ENCODE measurements at places on chromosomes 16 and 17. TPM values are rescaled to one million over a fixed set of nuclear protein-coding genes. Genes with fewer than 3 reads are reported as not detected.

The C17orf50 gene
- total RNA-seq: not detected

The CMTM1 gene
- total RNA-seq: 3.2 TPM

The PAM16 gene
- 16.7 TPM for total RNA-seq

The CACNG3 gene
- total RNA-seq: 5.2 TPM

The HOXB5 gene
- not detected for total RNA-seq

The AKAP1 gene
- total RNA-seq: 22.9 TPM

The SLC13A2 gene
- total RNA-seq: not detected

Data from temporal lobe (tissue), 4 donors.